ENCODE measurements at places on chromosomes 6 and 20.

- H3K27me3 ChIP-seq, result no peaks in the 10 kb centered on the region
- H3K4me1 ChIP-seq, result no peaks in the 10 kb centered on the region
- no peak overlapping the region for H3K4me3 ChIP-seq
Measured at GRCh38 chr6:33604941-33605854, 15.9 kb upstream of the ITPR3 start.

DNA sequence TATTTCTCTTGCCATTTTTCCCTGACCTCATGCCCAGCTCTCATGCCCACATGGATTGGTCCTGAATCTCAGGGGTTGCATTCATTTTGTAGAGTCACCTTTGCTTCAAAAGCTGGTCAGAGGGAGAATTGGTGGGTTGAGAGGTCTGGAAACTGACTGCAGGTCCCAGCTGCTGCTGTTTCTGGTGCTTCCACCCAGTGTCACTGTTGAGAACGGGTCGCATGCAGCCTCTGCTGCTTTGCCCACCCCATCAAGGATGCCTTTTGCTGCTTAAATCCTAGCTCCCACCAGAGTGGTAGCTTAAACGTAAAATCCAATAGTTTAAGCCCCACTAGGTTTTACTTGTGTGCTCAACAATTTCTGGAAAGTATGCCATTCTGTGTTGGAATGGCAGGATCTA is 211.4 kb upstream of the TSHZ2 start:
- H3K4me3 ChIP-seq, result no peak overlapping the region
- H3K4me1 ChIP-seq, result no peaks in the 10 kb centered on the region
- no peaks in the 10 kb centered on the region for H3K27me3 ChIP-seq
- H3K36me3 ChIP-seq, result no peaks in the 10 kb centered on the region
- DNase-seq, result no peak

DNA sequence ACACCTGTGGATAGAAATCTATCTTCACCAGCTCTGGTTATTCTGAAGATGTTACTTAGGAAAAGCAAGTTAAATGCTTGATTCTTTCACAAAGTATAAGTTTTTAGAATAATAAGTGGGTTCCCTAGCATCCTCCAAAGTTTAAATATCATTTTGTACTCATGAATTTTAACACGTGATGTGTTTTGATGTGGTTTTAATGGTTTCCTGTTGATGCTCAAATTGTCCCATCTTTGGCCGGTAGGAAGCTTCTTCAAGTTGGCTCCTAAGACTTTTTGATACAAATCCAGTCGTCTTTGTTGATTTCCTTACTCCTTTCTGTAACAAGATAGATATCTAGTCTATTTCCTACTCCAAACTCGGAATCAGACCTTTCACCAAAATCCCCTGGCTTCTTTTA is 94.5 kb upstream of the STXBP5 start:
- H3K4me1 ChIP-seq, result no peaks in the 10 kb centered on the region
- H3K27ac ChIP-seq, result no peak overlapping the region
- no peaks in the 10 kb centered on the region for H3K36me3 ChIP-seq
- H3K4me3 ChIP-seq, result no peak overlapping the region
- no peaks in the 10 kb centered on the region for H3K27me3 ChIP-seq

DNA sequence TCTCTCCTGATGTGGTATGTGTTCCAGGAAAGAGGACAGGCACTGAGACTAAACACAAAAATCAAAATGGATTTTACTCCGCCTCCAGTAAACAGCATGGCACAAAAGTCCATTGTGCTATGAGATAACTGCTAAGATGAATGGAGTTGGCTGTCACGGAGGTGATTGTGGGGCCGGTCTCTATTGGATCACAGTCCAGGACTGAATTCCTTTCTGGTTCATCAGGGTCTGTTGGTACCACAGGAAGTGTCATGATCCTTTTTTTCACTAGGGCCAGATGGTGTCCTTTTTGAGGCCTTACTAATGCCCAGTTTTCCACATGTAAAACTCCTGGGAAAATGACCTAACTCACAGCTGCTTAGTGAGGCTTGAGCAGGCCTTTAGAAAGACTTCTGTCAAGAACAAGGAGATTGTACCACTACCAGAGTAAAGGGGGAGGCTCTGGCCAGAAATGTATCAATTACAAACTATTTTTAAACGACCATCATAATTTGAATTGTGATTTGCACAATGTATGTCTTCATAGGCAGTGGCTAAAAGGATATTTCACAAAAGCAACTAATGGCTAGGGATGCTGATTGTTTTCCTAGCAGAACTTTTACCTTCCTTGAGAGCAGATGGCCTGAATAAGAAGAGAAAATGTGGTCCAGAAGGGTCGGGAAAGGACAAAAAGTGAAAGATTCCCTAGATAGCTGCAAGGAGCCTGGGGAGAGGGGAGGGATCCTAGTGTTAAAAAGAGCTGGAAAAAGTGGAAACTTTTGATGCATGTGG is 192.2 kb upstream of the POU3F2 start:
- no peak overlapping the region for H3K4me3 ChIP-seq
- no peaks in the 10 kb centered on the region for H3K4me1 ChIP-seq
- H3K36me3 ChIP-seq, result no peaks in the 10 kb centered on the region
- no peak overlapping the region for H3K27ac ChIP-seq
- no peaks in the 10 kb centered on the region for H3K27me3 ChIP-seq

GRCh38 chr20:48163505-48163904 is 378.2 kb upstream of the SULF2 start:
- no peaks in the 10 kb centered on the region for H3K27me3 ChIP-seq
- no peak overlapping the region for H3K27ac ChIP-seq
- H3K4me1 ChIP-seq, result no peaks in the 10 kb centered on the region
- no peak for DNase-seq
- H3K36me3 ChIP-seq, result no peaks in the 10 kb centered on the region

GRCh38 chr6:149190224-149190831 is 127.2 kb upstream of the TAB2 start:
- no peaks in the 10 kb centered on the region for H3K4me1 ChIP-seq
- no peaks in the 10 kb centered on the region for H3K27me3 ChIP-seq
- no peaks in the 10 kb centered on the region for H3K36me3 ChIP-seq
- no peak for DNase-seq
